ENCODE measurements at places on chromosomes 1 and 21.

DNA sequence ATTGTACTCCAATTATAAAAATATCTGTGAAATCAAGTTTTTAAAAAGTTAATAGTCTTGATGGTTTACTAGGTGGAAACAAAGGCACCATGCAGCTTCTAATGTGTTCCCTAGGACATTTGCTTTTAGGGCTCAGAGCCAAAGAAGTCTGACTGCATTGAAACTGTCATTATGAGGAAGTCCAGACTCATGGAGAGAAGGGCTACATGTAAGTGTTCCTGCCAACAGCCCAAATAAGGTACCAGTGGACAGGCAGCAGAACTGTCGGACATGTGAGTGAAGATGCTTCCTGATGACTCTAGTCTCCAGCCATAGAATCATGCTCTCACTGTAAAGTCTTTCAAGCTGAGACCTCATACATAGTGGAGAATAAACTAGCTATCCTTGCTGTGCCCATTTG lies 287.6 kb downstream of the AKT3 start:
- DNase-seq: no peak

GRCh38 chr21:43280949-43281633 lies 112.3 kb downstream of the CRYAA start:
- no peak for DNase-seq

GRCh38 chr1:45266151-45266801 lies 59.9 kb upstream of the ZSWIM5 start:
- no peak for DNase-seq

GRCh38 chr1:55067022-55067778 lies 27.9 kb downstream of the PCSK9 start:
- DNase-seq: no peak

- peak; percentile 62 for DNase-seq
These were observed 9.5 kb upstream of the B3GALNT2 start for GRCh38 chr1:235513495-235514366.

- no peak for DNase-seq
These were observed 310.7 kb downstream of the ZNF326 start for GRCh38 chr1:90305577-90305976.

DNA sequence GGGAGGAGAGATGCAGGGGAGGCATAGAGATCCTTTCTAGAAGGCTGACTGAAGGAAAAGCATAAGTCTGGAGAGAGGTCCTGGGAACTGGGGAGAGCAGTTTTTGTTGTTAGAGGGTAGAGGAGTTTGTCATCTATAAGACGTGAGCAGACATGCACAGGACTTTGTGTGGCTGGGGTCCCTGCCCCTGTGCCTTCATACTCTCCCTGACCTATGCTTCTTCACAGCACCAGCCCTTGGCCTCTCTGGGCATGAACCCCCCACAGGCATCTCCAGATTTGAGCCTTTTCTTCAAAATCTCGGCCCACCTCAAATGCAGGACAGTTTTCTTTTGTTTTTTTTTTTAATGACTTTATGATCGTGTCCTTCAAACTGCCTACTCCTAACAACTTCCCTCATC lies 79.9 kb downstream of the EVA1C start:
- no peak for DNase-seq

GRCh38 chr1:232966663-232967062 lies 16.3 kb downstream of the NTPCR start:
- peak; percentile 61 for DNase-seq

- DNase-seq: no peak
These were observed 7.8 kb upstream of the P3R3URF start for GRCh38 chr1:46183926-46184557.

DNA sequence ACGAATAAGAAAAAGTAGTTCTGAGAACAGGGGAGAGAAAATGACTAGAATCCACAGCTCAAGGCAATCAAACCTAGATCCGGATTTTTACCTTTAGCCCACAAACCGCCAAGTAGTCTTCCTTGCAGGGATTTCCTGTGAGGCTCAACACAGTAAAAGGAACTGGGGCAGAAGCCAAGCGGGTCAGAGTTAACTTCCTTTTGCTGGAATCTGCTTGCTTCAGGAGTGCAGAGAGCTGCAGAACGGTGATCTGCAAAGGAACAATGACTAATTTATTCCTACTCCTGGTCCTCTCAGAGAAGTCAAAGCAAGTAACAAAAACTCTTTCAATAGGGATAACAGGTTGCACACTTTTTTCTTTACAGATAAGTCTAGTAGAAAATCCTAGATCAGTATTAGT lies 53.4 kb downstream of the UBR4 start:
- no peak for DNase-seq

GRCh38 chr21:43365611-43366426 lies 61.1 kb downstream of the SIK1 start:
- DNase-seq: no peak

GRCh38 chr1:240126821-240127220 lies 35.1 kb downstream of the FMN2 start:
- DNase-seq: no peak

GRCh38 chr1:76073481-76073880 lies 1.1 kb upstream of the ST6GALNAC3 start:
- DNase-seq: no peak

GRCh38 chr1:51341876-51342496 lies 11.6 kb upstream of the TTC39A start:
- DNase-seq: no peak

DNA sequence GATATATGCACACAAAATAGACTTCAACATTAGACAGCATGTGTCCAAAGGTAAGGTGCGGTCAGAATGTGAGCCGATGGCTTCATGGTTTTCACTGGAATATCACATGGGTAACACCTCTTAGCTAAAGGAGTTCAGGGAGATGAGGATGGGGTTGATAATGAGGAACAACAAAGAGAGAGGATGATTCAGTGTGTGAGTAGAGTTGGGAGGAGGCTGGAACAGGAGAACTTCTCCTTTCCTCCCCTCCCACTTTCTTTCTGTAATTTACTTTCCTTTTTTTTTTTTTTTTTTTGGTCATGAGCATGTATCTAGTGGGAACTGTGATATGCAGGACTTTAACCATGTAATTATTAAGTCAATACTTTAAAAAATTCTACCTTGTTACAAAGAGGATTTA lies 99.4 kb downstream of the FASLG start:
- DNase-seq: no peak

GRCh38 chr1:33997127-33998036 lies 133.5 kb downstream of the HMGB4 start:
- DNase-seq: no peak

GRCh38 chr21:17640821-17641220 lies 28.1 kb upstream of the BTG3 start:
- no peak for DNase-seq

DNA sequence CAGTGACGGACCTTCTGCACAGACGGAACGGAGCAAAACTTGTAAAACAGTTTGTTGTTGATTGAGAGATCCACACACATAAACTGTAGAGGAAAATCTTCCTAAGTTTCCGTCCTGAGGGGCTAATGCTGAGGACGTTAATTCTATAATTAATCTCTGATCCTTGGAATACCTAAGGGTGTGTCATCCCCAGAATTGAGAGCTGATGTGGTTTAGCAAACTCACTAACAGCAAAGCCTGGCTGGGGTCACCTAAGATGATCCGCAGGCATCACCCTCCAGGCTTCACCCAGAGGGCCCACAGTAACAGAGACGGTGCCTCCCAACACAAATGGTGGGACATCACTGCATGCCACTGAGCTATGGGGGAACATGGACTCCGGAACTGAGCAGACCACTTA lies 97.5 kb downstream of the SMYD2 start:
- no peak for DNase-seq

GRCh38 chr1:230090194-230090711 lies 23.2 kb downstream of the GALNT2 start:
- no peak for DNase-seq
